ENCODE measurements at places on chromosomes 6 and 20. TPM values are rescaled to one million over a fixed set of nuclear protein-coding genes. Genes with fewer than 3 reads are reported as not detected.

DNA sequence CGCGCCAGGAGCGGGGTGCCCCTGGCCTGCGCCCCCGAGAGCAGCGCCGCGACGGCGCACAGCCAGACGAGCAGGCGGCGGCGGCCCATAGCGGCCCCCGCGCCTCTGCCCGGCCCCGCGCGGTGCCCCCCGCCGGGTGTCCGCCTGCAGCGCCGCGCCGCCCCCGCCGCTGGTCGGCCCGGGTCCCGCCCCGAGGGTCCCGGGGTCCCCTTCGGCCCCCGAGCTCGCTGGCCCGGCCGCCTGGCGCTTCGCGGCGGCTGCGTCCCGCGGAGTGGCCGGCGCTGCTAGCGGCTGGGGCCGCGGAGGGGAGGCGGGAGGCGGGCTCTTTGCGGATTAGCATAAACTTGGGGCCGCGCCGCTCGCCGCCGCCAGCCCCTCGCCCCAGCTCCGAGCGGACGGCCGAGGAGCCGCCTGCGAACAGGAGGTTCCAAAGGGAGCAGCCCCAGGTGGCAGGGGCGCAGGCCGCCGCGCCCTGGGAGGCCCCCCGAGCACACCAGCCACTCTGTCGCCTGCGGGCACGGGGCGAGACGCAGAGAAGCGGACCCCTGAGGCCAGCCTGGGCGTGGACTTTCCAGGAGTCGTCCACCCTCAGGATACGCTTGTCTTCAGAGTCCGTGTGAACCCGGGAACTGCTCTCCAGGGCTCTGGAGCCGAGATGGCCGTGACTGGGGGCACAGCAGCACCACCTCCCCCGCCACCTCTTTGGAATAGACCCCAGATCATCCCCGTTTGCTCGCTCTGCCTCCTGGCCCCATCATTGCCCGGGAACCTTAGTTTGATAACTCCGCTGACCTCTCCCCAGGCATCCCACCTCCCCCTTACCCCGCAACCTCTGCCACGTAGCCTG is at the start of gene EMILIN3:
Gene EMILIN3, minus strand, starts transcription at position 273 of the 847 bp plus-strand sequence. Its CDS starts 184 bp downstream, at position 89.
- DNase-seq, result peak; percentile 71

DNA sequence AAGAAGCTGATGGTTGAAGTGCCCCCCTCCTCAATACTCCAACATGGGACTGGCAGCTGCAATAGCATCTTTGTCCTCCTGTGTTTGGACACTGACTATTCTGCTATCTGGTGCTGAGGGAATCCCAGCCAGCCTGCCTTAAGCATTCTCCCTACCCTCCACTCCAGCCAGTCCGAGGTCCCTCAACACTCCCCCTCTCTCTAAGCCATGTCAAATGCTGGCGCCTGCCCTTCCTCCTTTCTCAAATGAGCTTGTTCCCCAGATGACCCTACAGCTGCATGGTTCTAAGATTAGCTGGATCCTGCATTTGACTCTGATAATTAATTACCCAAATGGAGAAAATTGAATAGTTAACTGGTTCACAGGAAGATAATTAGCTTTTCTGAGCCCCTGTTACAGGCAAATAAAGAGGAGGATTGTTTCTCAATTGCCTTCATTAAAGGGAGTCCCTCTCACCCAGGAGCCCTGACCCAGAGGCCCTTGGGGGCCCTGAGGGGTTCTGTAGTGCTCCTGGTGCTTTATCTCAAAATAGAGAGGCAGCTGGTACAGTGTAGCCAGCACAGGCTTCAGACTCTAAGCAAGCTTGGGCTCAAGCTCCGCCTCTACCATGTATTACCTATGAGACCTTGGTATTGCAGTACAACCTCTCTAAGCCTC is 37.9 kb upstream of the CHD6 start:
- no peak for DNase-seq

DNA sequence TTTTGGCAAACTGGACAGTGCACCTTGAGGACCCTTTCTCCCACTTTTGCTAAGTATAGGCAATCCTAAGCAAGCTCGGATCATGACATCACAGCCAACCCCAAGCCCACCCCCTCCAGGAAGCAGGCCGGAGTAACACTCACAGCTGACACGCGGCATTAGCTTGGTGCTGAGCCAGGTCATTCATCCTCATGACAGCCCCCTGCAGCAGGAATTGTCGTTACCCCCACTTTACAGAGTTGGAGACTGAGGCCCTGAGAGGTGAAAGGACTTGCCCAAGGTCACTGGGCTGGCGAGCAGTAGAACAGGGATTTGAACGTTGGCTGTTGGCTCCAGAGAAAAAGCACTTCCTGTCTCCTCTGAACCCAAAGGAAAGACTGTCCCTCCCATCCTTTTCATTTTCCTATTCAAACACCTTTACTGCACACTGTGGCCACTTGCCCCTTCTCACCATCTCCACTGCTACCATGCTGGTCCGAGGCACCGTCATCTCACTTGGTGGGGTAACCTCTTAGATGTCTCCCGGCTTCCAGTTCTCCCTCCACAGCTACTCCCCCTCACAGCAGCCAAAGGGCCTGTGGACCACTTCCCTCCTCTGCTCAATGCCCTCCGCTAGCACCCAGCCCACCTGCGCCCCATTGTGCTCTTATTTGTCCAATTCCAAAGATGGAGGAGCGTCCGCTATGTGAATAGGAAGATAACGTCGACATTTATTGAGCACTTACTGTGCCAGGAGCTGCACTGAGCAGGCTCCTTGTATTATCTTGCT is 84.7 kb downstream of the PREX1 start:
- no peak for DNase-seq

DNA sequence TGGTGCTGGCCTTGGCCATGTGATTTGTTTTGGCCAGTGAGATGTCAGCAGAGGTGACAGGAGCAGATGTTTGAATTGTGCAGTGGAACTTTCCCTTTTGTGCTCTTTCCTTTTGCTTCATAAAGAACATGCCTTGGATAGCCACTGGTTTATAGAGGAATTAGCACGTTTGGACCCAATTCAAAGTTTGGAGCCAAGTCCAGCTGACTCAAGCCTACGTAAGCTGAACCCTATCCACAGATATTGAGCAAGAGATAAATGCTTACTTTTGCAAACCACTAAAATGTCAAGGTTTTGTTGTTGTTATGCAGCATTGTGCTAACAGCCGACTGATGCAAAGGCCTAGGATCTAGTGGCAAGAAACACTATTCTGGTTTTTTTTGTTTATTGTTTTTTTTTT is 230.9 kb upstream of the CITED2 start:
- no peak for DNase-seq

Gene FAXC
- 10.8 TPM for total RNA-seq

- no peak for DNase-seq
Observed at GRCh38 chr20:51934301-51935002, 132.1 kb upstream of the SALL4 start.

DNA sequence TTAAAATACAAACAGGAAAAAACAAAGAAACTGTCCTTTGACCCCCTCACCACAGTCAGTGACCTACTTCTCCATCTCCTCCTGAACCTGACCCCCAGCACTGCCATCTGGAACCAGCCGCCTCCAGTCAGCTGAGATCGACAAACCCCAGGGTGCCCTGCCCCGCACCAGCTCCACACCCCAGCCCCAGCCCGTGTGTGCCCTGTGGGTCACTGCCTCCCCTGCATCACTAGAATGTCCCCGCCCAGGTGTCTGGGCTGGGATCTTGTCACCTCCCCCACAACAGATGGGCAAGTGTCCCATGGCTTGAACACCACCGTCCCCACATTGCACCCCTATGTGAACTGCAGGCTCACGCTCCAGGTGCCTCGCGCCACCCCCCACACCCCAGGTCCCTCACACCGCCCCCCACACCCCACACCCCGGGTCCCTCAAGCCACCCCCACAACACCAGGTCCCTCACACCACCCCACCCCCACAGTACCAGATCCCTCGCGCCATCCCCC is 13.3 kb downstream of the TAF4 start:
- peak; percentile 60 for DNase-seq

Gene GJA1
- total RNA-seq, result 68.2 TPM

- no peak for DNase-seq
Observed at GRCh38 chr20:38067717-38068365, 34.3 kb downstream of the RPRD1B start.

Gene HLA-DQB1
- total RNA-seq, result 13.8 TPM

Gene CYP24A1
- total RNA-seq, result not detected

- no peak for DNase-seq
Observed at GRCh38 chr6:70380252-70380651, 33.1 kb upstream of the FAM135A start.

Gene RHAG
- 0.28 TPM for total RNA-seq

- DNase-seq, result no peak
Observed at GRCh38 chr20:16018881-16019280, 554.4 kb downstream of the KIF16B start.

DNA sequence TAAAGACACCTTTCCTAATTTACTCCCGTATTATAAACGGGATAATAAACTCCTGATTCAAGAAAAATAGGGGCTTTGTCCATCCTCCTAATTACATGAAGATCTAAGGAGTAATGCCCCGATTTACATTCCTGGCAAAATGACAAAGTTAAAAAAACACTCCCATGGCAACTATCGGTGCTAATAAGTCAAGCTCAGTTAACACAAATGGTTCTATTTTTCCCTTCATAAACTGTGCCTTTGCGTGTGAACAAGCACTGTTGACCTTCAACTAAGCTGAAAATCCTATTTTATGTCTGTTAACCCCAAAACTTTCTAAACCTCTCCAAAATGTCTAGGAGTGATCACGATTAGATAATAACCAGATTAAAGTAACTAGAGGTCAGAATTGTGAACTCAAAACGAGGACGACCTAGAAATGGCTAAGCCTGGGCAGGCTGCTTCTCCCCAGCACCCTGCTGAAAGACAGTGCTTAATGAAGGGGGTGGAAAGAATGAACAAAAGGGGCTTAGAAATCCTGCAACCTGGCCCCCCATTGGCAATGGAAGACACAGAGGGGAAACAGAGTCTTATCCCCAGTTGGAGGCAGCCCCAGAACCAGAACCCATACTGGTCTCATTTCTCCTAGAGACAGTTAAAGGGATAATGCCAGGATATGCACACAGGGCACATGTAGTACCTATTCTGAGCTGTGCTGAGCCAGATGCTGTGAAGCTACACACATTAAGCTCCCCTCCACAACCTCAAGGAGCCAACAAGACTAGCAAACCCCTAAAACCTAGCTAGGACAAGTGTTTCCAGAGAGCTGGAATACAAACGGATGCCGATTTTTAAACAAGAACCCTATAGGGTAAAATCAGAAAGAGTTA is 23.0 kb downstream of the SLC23A2 start:
- DNase-seq, result no peak

DNA sequence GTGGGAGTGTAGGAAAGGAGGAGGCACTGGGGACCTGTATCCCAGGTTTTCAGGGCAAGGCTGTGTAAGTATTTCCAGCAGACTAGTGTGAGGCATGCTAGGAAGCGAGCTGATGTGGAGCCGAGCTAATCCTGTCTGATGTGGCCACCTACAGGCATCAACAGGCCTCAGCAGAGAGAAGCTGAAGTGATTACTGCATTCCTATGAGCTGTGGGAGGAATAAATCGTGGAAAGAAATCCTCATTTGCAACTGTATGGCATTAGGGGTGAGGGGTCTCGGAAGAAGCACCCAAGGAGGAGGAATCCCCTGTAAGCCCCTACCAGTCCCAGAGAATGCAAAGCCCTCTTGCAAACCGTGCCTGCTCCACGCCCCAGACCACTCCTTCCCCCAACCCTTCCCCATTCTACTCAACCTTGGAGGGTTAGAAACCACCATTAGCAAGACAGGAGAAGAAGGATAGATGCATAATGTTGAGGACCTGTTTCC is 41.6 kb downstream of the C6orf15 start:
- no peak for DNase-seq

DNA sequence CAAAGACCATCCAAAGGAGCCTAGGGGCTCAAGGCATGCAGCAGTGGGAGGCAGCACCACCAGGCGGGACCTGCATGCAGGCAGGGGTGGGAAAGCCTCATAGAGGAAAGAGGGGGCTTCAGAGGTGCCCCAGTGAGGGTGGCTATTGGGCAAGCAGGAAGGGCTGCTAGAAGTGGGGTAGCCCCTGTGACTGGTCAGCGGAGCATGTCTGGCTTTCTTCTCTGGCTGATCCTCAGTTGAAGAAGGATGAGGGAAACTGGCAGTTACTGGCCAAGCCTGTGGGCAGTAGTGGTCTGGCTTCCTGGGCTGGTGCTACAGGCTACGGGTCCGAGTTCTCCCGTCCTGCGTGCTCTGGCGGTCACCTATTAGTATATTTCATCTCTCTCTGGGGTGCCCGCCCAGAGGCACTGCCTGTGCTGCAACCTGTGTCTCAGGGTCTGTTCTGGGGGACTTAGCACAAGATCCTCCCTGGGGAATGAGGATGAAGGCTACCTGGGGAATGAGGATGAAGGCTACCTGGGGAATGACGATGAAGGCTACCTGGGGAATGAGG is 35.9 kb upstream of the CST7 start:
- DNase-seq, result peak; percentile 61

- DNase-seq, result no peak
Observed at GRCh38 chr20:35991142-35991771, 22.9 kb downstream of the CNBD2 start.
